ENCODE measurements at places on chromosomes 6 and 20. TPM values are rescaled to one million over a fixed set of nuclear protein-coding genes. Genes with fewer than 3 reads are reported as not detected.
A peak's percentile ranks its signal among the peaks of the same experiment; 100 is the strongest.

Gene IMPG1
- total RNA-seq = not detected

GRCh38 chr20:35145141-35145564 is 2.0 kb downstream of the EDEM2 start:
- H3K27ac ChIP-seq = no peak overlapping the region
- peaks cover 14% of the 10 kb centered on the region for H3K36me3 ChIP-seq
- no peak overlapping the region for H3K4me3 ChIP-seq
- H3K4me1 ChIP-seq = peaks cover 19% of the 10 kb centered on the region

DNA sequence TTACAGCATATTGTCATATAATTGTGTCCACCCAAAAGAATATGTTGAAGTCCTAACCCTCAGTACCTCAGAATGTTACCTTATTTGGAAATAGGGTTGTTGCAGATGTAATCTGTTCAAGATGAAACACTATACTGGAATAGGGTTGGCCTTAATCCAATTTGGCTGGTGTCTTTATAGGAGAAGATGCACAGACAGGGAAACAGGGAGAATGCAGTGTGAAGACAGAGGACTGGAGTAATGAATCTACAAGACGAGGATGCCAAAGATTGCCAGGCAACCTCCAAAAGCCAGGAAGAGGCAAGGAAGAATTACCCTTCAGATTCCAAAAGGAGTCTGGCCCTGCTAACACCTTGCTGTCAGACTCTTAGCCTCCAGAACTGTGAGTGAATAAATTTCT is 482.9 kb downstream of the PTPRT start:
- peak overlapping the region; percentile 79 for H3K27ac ChIP-seq
- H3K4me1 ChIP-seq = peaks cover 21% of the 10 kb centered on the region
- H3K36me3 ChIP-seq = no peaks in the 10 kb centered on the region
- H3K4me3 ChIP-seq = no peak overlapping the region
- peak; percentile 64 for DNase-seq

Gene MUCL3
- not detected for total RNA-seq

DNA sequence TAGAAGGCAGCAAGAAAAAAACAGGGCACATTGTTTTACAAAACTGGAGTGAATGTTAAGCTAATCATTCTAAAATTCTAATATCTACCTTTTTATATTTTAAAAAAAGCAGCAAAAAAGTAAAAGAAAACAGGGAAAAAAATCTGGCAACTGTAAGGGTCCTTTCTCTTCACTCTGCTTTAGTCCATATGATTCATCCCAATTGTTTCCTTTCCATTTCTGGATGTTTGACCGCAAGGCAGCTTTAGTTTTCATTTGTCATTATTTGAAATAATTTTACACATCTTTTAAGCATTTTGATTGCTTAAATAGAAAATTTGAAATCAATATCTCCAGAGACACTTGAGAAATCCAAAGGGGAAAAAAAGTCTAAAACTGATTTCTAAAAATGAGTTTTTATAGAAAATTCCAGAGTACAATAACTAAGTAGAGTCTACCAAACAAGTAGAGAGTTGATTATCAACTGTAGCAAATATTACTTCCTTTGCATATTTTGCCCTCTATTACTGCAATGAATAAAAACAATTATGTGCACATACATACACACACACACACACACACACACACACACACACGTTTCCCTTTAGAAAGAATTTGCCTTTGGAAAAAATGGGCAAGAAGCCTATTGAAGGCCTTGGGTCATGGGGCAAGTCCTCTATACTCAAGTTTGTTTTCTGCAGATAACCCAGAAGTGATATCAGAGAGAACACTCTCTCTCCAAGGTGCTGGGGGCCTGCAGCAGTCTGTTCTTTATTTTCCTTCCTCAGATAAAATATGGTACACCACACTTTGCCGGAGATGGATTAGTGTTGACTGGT is 259.7 kb downstream of the HACE1 start:
- H3K36me3 ChIP-seq = no peaks in the 10 kb centered on the region
- no peak overlapping the region for H3K4me3 ChIP-seq
- H3K27ac ChIP-seq = no peak overlapping the region
- no peaks in the 10 kb centered on the region for H3K27me3 ChIP-seq
- no peak for DNase-seq

DNA sequence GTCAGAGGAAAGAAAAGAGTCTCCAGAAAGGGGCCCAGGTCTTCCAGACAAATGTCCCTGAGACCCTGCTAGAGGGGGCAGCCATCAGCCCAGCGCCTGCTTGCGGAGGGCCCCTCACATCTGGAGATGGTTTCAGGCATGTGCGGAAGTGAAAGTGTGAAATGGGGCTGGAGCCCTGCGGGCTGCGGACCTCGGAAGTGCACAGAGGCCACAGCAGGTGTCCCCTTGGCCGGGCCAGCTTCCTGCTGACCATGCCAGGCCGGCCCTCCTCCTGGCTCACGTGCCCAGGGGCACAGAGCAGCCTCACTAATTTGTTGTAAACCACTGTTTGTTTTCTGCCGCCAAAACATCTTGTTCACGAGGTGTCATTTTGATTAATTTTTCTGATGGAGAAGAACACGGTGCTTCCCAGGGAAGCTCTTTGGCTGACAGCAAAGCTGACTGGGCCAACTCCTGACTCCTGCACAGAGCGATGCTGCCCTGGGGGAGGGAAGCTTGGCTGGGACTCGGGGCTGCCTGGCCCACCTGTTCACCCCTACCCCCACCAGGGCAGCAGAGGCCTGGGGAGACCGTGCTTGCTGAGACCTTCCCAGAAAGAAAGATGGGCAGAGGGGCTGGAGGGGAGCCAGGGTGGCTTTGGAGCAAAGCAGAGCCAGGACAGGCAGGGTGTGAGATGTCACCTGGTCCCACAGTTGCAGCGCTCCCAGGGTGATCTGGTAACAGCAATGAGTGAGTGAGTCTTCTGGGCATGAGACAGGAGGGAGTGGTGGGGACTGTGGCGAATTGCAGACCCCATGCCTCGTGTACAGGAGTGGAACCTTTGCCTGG is 54.2 kb downstream of the BCAS4 start:
- H3K27me3 ChIP-seq = no peaks in the 10 kb centered on the region
- peaks cover 14% of the 10 kb centered on the region for H3K4me1 ChIP-seq
- H3K4me3 ChIP-seq = peak overlapping the region; percentile 5
- peak overlapping the region; percentile 28 for H3K27ac ChIP-seq
- no peaks in the 10 kb centered on the region for H3K36me3 ChIP-seq

DNA sequence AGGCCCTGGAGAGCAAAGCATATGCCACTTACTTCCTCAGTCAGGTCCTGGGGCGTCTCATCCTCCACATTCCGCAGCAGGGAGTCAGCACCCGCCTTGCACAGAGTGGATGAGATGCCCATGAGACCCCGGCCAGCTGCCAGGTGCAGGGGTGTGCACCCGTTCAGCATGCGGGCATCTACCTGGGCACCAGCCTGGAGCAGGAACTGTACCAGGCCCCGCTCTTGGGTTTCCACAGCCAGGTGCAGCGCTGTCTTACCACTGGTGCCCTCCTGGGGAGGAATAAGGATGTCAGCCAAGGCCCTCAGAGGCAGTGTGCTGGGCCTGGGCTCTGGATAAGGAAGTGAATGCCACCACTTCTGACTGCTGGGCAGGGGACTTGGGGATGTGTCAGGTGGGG is 2.7 kb upstream of the SLC35B2 start:
- no peak overlapping the region for H3K27ac ChIP-seq
- H3K36me3 ChIP-seq = peaks cover 17% of the 10 kb centered on the region
- H3K4me1 ChIP-seq = no peaks in the 10 kb centered on the region
- H3K4me3 ChIP-seq = no peak overlapping the region

- no peak for DNase-seq
- peaks cover 41% of the 10 kb centered on the region for H3K4me1 ChIP-seq
- H3K4me3 ChIP-seq = no peak overlapping the region
- peaks cover 31% of the 10 kb centered on the region for H3K36me3 ChIP-seq
Measured at GRCh38 chr20:37868851-37869333, 34.0 kb upstream of the VSTM2L start.

Gene TSBP1
- total RNA-seq = not detected

GRCh38 chr6:132115714-132116366 is 164.7 kb upstream of the CCN2 start:
- H3K4me3 ChIP-seq = no peak overlapping the region
- H3K27ac ChIP-seq = no peak overlapping the region
- no peaks in the 10 kb centered on the region for H3K4me1 ChIP-seq
- H3K27me3 ChIP-seq = no peaks in the 10 kb centered on the region
- DNase-seq = no peak
- no peaks in the 10 kb centered on the region for H3K36me3 ChIP-seq

DNA sequence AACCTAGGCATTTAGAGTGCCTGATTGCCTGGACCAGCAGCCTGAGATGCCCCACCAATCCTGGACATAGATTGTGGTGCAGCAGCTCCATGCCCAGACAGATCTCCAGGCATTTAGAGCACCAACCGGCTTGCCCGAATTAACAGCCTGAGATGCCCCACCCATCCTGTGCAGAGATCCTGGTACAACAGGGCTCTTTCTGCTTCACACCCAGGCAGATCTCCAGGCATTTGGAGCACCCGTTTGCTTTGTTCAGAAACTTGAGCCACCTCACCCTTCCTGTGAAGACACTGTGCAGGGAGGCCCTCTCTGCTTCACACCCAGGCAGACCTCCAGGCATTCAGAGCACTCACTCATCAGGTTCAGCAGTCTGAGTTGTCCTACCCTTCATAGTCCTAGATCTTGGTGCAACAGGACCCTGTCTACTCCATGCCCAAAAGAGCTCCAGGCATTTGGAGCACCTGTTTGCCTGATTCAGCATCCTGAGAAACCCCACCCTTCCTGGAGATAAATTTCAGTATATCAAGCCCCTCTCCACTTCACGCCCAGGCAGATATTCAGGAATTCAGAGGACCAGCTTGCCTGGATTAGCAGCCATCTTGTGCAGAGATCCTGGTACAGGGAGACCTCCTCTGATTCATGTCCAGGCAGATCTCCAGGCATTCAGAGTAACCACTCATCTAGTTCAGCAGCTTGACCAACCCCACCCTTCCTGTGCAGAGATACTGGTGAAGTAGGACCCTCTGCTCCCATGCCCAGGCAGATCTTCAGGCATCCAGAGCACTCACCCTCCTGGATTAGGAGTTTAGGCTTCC is 189.2 kb upstream of the FERMT1 start:
- no peak overlapping the region for H3K4me3 ChIP-seq
- H3K27me3 ChIP-seq = no peaks in the 10 kb centered on the region
- no peak for DNase-seq
- H3K27ac ChIP-seq = no peak overlapping the region
- no peaks in the 10 kb centered on the region for H3K36me3 ChIP-seq

DNA sequence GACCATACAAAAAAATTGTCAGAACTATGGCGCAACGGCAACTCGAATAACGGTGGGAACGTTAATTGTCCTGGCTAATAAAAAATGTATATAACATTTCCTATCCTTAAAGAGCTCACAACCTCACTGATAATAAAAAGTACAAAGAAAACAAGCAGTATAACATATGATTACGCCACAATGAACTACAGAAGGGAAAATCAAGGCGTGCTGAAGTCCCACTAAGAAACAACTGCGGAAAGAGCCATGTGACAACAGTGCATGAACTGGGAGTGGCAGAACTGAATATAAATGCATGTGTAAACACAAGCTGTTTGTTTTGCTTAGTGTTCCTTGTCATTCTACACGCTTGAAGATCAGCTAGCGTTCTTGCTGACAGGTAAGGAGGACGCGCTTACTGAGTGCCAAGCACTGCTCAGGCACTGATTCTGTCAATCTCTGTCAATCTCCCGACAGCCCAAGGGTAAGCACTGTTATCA is 466 bp upstream of the PSMB1 start:
- no peaks in the 10 kb centered on the region for H3K27me3 ChIP-seq
- H3K27ac ChIP-seq = peak overlapping the region; percentile 93
- peak overlapping the region; percentile 92 for H3K4me3 ChIP-seq
- peaks cover 4% of the 10 kb centered on the region for H3K36me3 ChIP-seq
- H3K4me1 ChIP-seq = peaks cover 54% of the 10 kb centered on the region
- DNase-seq = no peak

DNA sequence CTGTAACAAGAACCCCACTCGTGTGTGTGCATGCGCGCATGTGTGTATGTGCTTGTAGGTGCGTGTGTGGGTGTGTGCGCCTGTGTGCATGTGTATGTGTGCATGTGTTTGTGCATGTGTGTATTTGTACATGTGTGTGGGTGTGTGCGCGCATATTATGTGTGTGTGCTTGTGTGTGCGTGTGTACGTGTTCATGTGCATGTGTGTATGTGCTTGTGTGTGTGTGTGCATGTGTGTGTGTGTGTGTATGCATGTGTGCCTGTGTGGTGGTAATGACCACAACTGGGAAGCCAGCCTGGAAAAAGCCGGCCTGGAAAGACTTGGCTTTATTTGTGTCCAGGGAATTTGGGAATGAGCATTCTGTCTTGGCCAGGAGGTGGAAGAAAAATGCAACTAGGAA is 157.5 kb downstream of the PAX1 start:
- H3K4me3 ChIP-seq = no peak overlapping the region
- H3K4me1 ChIP-seq = no peaks in the 10 kb centered on the region
- H3K27me3 ChIP-seq = no peaks in the 10 kb centered on the region
- H3K36me3 ChIP-seq = no peaks in the 10 kb centered on the region
- DNase-seq = no peak

GRCh38 chr6:63389191-63389844 is 69.5 kb upstream of the LGSN start:
- no peak overlapping the region for H3K27ac ChIP-seq
- DNase-seq = no peak
- no peaks in the 10 kb centered on the region for H3K27me3 ChIP-seq
- no peak overlapping the region for H3K4me3 ChIP-seq
- no peaks in the 10 kb centered on the region for H3K36me3 ChIP-seq

GRCh38 chr20:61251529-61252393 is at the start of gene CDH4:
TSS of gene CDH4 (plus strand) at chr20:61252261.
- no peaks in the 10 kb centered on the region for H3K36me3 ChIP-seq
- DNase-seq = no peak
- H3K27me3 ChIP-seq = peaks cover 97% of the 10 kb centered on the region
- peaks cover 21% of the 10 kb centered on the region for H3K4me1 ChIP-seq
- H3K27ac ChIP-seq = no peak within 1 kb of the TSS
- H3K4me3 ChIP-seq = peak within 1 kb of the TSS; percentile 42

- no peak for DNase-seq
- no peaks in the 10 kb centered on the region for H3K27me3 ChIP-seq
- H3K4me3 ChIP-seq = no peak overlapping the region
- H3K4me1 ChIP-seq = peaks cover 22% of the 10 kb centered on the region
- H3K27ac ChIP-seq = no peak overlapping the region
Measured at GRCh38 chr6:38133932-38134703, 314.6 kb downstream of the ZFAND3 start.

DNA sequence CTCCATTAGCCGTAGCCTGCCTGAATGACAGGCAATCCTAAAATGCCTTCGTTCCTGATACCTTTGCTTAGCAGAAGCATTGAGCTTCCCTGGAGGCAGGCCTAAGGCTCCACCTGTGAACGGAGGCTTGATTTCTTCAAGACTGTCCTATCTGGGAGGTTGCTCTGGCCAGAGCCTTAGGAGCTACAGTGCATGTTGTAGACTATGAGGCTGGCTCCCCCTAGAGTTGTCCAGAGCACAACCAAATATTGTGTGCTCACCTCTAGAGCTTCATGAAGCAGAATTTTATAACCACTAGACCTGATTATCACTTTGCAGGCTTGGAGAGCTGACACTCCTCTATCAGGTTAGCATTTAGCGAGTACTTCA is 217.8 kb downstream of the MAFB start:
- no peaks in the 10 kb centered on the region for H3K27me3 ChIP-seq
- no peak overlapping the region for H3K4me3 ChIP-seq
- peak overlapping the region; percentile 39 for H3K27ac ChIP-seq

GRCh38 chr6:158648682-158649131 is 1.1 kb upstream of the SYTL3 start:
- H3K36me3 ChIP-seq = no peaks in the 10 kb centered on the region
- DNase-seq = peak; percentile 13
- H3K4me1 ChIP-seq = peaks cover 7% of the 10 kb centered on the region
- no peak overlapping the region for H3K4me3 ChIP-seq
- H3K27ac ChIP-seq = peak overlapping the region; percentile 38

- no peaks in the 10 kb centered on the region for H3K36me3 ChIP-seq
- H3K4me3 ChIP-seq = no peak overlapping the region
- H3K27me3 ChIP-seq = peaks cover 8% of the 10 kb centered on the region
- no peak for DNase-seq
- no peak overlapping the region for H3K27ac ChIP-seq
Measured at GRCh38 chr20:821046-821730, 12.3 kb upstream of the FAM110A start.

Gene WFDC10B
- not detected for total RNA-seq

Gene PPP1R16B
- 2.3 TPM for total RNA-seq
